ENCODE measurements at places on chromosomes 16 and 17.

- no peak for DNase-seq
Observed at GRCh38 chr17:49198211-49198610, 12.2 kb downstream of the GNGT2 start.

DNA sequence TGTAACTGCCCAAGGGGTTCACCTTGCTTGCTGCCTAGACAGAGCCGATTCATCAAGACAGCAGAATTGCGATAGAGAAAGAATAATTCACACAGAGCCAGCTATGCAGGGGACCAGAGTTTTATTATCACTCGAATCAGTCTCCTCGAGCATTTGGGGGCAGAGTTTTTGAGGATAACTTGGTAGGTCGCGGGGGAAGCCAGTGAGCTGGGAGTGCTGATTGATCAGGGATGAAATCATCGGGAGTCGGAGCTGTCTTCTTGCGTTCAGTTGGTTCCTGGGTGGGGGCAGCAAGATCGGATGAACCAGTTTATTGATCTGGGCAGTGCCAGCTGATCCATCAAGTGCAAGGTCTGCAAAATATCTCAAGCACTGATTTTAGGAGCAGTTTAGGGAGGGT lies 9.1 kb downstream of the ITGAM start:
- no peak for DNase-seq

DNA sequence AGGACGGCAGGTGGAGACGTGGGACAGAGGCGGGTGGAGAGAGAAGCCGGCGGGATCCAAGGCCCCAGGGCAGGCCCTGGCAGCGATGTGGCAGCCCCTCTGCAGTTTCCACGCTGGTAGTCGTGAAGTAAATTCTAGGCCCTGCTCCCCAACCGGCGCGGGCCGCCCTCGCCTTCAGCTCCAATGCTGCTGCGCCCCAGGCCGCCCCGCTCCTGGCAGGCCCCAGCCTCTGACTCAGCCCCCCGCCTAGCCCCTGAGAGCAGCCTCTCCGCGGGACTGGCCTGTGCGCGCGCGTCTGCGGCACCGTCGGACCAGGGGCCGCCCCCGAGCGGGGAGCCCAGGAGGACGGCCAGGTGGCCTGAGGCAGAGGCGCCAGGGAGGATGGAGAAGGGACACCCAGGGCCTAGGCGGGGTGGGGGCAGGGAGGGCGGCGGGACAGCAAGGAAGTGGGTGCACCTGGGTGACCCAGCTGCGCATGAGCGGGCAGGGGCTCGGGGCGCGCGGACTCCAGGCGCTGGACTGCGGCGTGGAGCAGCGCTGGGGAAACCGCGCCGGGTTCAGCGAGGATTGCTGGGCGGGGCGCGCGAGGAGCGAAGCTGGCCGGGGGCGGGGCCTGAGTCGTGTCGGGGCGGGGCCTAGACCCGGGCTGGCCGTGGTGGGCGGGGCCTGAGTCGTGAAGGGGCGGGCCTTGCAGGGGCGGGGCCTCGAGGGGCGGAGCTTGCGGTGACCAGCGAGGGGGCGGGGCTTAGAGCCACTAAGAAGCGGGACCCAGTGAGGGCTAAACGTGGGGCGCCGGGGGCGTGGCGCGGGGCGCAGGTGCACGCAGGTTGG lies 29.6 kb downstream of the ZNF778 start:
- DNase-seq, result peak; percentile 99

GRCh38 chr16:82331397-82331796 lies 161.4 kb upstream of the MPHOSPH6 start:
- no peak for DNase-seq

- no peak for DNase-seq
Observed at GRCh38 chr16:23357761-23358290, 55.7 kb downstream of the SCNN1B start.
